ENCODE measurements at places on chromosomes 5 and 9.
A peak's percentile ranks its signal among the peaks of the same experiment; 100 is the strongest.

DNA sequence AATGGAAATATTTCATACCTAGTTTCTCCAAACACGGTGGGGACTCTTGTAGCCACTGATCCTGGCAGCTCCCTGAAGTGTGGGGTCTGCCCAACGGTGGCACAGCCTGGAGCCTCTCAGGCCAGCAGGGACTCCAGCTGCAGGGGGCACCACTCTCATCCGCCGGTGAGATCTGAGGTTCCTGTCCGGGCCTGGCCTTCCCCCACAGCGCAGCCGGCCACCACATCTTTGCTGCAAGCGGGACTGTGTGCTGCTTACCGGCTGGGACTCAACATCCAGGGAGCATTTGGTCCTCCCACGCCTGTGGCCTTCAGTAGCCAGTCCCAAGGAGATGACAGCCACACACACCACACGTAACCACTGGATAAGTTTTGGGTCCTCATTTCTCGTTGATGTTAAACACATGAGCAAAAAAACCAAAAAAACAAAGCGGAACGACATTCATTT lies 7.7 kb upstream of the NKX2-5 start:
- DNase-seq: no peak

DNA sequence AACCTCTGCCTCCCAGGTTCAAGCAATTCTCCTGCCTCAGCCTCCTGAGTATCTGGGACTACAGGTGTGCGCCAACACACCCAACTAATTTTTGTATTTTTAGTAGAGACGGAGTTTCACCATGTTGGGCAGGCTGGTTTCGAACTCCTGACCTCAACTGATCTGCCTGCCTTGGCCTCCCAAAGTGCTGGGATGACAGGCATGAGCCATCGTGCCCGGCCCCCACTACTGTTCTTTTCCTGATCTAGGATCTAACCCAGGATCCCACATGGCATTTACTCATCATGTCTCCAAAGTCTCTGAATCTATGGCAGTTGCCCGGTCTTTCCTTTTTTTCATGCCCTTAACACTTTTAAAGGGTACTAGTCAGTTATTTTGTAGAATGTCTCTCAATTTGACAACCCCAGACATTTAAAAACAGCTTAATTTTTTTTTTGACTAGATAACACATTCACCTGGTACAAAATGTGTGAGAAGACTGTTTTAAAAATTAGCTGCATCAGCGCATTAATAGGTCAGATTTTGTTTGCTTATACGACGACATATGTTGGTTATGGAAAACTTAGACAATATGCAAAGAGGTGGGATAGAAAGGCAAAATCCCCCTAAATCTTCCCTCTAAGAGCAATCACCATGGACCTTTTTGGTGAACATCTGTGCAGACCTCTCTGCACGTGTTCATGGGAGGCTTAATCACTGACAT lies 46.5 kb downstream of the STOM start:
- DNase-seq: no peak

DNA sequence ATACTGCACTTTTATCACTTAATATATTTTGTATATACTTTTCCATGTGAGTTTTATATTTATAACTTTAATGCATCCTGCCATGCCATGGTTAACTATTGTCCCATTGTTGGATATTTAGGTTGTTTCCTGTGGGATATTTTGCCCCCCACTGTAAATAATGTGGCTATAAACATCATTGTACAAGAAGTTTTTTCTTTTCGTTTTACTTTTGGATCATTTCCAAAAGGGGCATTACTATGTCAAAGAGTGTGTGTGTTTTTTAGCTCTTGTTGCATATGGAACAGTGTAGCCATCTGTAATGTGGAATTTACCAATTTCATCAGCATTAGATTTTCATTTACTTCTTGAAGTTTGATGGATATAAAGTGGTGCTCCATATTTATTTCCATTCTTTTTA lies 13.3 kb downstream of the ITGA2 start:
- no peak for DNase-seq

- DNase-seq: no peak
Measured at GRCh38 chr9:70772601-70773000, 348.8 kb downstream of the TRPM3 start.

DNA sequence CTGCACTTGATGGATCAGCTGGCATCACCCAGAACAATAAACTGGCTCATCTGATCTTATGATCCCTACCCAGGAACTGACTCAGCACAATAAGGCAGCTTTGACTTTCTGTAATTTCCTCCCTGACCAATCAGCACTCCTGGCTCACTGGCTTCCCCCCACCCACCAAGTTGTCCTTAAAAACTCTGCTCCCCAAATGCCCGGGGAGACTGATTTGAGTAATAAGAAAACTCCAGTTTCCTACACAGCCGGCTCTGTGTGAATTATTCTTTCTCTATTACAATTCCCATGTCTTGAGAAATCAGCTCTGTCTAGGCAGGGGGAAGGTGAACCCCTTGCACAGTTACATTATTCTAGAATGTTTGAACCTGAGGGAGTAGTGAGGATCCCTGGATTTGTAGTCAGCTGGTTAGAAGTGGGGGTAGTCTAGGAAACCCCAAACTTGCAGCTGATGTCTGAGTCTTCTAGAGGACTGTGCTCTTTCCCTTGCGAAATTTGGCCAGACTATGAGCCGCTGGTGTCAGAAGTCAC lies 111.7 kb upstream of the NEK6 start:
- DNase-seq: no peak

DNA sequence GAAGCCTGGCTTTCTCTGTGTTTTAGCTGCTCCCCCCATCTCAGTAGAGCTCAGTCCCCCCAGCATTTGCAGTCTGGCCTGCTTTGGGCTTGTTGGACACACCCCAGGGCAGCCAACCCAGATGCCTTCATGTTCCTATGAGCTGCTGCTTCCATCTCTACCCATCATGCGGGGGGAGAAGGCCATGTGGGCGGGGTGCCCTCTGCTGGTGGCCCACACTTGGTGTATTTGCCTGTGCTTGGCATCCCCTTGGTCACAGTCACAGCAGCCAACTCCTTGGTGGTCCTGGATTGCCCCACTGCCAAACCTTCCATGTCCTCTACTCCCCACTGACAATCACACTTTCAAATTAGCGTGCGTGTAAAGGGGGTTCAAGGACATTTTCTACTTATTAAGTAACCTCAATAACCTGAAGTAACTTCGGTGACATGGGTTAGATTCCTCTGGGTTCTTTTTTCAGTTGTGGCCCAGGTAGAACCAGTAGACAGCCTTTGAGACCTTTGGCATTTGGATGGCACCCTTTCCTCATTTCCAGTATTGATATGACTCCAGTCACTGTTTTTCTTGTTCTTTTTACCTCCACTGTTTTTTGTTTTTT lies 42.8 kb downstream of the SNX30 start:
- DNase-seq: peak; percentile 53

- DNase-seq: no peak
Measured at GRCh38 chr5:83567741-83568140, 96.2 kb downstream of the VCAN start.

DNA sequence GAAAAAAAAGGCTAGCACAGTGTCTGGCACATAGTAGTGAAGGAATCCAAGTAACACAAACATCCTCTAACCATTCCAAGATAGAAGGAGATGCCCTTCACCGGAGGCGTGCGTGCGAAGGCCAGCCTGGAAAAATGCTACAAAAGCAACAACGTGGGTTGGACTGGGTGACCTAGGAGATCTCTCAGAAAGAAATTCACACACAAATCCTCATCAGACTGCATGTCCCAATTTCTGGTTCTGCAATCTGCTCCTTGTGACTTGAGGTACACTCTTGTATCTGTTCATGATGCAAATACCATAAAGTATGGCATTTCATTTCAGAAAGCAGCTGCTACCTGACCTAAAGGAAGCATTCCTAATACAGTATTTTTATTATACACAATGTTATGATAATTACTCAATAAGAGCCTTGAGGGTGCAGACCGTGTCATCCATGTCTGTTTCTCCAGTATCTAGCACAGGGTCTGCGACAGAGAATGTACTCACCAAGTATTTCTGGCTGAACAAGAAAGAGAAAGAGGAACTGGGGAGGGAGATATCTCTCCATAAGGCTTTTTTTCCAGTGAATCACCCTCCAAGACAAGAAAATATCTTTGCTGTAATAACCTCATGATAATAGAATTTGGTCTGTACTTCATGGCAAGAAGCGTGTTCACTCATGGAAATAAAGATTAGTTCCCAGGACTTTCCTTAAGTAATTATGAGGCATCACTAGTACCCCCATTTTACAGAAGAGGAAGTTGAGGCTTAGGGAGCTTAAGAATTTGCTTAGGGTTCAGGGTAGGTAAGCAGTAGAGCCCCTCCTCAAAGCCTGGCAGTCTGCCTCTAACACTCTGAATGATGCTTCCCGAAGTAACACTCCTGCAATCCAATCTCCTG lies 138.3 kb downstream of the CDK5RAP2 start:
- no peak for DNase-seq

GRCh38 chr9:137021979-137022661 lies 5.9 kb downstream of the ABCA2 start:
- peak; percentile 23 for DNase-seq

GRCh38 chr5:73122875-73123810 lies 2.8 kb downstream of the TMEM171 start:
- no peak for DNase-seq

DNA sequence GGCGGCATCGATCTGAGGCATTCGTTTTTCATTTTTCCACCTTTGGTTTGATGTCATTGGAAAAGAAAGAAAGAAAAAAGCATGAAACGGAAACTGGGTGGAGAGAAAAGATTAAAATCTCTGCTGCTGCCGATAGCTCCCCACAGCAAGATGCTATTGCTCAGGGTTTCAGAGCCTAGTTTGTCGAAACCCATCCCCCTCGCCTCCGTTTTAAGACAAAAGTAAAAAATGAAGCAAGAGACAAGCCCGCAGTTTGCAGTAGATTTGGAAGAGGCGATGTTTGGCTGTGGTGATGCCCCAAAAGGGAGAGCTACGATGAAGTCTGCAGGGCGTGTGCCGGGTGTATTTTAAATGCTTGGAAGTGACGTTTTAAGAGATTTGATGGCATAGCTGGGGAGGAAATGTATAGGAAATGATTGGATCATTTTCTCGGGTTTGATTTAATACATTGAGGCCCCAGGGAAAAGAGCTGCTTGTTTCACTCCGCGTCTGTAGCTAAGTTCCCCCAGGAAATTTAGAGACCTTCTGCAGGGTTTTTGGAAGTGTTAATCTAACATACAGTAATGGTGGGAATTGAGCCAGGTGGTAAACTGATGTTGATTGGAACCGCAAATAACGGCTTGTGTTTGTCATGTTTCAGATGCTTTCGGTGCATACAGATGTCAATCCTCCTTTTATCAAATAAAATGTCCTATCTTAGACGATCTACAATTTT lies 909 bp downstream of the NDFIP1 start:
- DNase-seq: no peak

DNA sequence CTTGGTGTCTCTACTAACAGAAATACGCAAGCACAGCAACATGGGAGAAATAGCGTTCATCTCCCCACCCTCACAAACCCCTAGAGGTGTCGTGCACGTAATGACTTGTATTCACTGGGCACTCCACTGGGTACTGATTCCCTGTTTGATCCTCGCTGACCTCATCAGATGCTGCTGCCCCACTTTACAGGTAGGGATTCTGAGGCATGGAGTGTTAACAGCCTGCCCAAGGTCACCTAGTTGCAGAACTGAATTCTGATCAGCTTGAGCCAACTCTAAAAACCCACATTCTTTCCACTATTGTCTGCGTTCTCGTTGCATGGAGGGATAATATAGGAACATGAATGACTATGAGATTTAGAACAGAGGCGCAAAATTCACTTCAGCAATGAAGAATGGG lies 96.3 kb downstream of the TRIO start:
- DNase-seq: no peak

DNA sequence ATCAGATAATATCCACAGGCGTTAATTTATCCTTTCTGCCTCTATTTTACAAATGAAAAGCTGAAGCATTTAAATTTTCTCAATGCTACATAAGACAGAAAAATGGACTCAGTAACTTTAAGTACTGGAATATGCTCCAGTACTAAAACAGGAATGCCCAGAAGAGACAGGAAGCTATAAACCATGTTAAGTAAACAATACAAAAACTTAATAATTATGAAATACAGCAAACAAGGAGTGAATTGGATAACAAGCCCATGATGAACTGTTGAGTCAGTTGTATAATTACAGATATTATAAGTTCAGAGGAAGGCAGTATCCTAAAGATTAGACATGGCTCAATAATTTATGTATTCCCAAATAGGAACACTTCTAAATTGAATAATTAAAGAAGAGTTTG lies 148.5 kb downstream of the CHSY3 start:
- no peak for DNase-seq

GRCh38 chr9:94915476-94916450 lies 189.3 kb downstream of the AOPEP start:
- DNase-seq: no peak

- no peak for DNase-seq
Measured at GRCh38 chr5:179300581-179301180, 44.6 kb downstream of the ADAMTS2 start.

DNA sequence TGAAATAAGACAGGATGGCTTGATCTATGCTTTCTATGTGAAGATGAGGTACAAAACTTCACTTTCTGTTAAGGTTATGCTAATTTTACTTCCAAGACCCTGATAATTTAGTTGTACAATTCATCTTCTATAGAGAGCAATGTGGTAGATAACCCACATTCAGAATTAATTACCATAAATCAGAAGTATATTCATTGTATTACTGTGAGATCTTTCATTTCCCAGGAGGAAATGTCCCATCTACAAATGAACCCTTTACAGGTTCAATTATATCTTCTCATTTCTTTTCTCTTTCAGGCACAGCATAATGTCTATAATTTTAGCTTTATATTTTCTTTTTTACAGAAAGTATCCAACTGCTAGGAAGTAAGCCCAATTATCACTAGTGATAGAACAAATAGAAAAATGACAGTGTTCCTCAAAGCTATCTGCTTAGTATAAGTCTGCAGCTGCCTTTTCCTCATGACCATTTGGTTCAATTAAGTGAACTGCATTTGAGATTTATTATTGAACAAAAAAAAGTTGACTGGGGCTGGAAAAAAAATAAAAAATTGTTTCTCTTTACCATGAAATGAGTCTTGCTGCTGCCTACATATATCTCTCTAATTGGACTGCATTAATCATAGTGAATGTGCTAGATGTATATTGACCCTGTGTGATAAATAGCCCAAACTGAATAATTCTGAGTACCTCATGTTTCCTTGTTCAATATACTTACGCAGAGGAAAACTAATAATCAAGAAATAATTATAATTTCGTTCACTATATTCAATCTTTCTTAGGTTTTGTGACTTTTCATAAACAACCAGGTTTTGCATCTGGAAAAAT lies 1329.4 kb downstream of the PTPRD start:
- DNase-seq: no peak

GRCh38 chr9:1454211-1454610 lies 404.1 kb downstream of the DMRT2 start:
- no peak for DNase-seq

- no peak for DNase-seq
Measured at GRCh38 chr5:176637556-176637955, 7.1 kb downstream of the EIF4E1B start.

- DNase-seq: no peak
Measured at GRCh38 chr9:97578846-97579245, 54.3 kb downstream of the TSTD2 start.

DNA sequence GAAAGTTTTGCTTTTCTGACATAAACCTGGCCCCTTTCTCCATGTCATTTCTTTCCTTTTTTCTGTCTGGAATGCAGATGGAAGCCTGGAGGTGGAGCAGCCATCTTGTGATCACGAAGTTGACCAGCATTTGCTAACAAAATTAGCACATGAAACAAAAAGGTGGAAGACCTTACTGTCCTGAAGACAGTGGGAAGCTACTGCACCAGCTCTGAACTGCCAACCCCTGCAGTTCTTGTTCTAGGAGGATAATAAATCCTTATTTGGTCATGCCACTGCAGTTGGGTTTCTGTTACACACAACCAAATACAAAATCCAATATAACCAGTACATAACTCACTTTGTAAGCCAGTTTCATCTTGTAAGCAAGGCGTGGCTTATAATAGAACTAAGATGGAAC lies 249.4 kb upstream of the TBCA start:
- no peak for DNase-seq
